Effector CD4-positive, alpha-beta T cell (primary cell): ENCODE measurements at places on chromosomes 2 and 18.

DNA sequence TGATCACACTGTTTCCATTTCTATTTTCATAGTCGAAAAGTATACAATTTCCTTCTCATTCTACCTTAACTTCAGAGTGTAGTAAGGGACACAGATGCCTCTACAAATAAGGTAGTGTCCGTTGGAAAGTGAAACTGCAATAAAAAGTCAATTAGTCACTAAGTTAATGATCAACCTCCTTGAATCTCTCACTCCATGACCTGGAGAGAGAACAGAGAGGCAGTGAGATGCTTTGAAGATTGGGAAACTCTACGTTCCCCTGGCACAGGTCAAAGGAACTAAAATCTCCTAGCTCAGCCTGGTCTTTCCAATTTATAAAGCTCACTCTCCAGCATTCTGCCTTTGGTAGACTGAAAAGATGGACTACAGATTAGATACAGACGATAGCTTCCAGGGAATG is 153.8 kb upstream of the ACAA2 start:
- no peak for DNase-seq

DNA sequence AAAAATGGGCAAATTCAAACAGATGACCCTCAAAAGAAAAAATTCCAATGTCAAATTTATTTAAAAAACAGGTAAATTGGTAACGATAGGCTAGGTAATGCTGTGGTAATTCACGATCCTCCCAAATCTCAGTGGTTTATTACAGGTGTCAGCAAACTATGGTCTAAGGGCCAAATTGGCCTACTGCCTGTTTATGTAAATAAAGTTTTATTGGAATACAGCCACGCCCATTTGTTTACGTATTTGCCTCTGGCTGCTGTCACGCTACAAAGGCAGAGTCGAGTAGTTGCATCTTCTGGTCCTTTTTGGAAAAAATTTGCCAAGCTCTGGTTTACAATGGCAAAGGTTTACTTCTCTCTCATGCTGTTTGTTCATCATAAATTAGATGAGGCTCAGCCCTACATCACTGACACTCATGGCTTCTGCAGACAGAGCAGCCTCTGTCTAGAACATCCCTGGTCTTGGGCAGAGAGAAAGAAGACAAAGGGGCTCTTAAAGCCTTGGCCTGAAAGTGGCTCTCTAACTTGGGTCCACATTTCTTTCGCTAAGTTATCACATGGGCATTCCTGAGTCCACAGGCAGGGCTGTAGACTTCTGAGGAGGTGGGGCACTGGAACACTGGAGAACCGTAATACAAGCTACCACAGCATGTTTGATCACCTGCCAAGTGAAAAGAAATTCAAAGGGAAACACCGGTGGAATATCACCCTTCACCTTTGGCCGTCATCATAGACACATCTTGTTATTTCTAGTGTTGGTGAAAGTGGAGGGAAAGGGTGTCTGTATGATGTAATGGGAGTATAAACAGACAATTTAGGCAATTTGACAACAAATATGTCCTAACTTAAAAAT is 34.8 kb downstream of the SP110 start:
- no peak for DNase-seq

GRCh38 chr2:39658371-39658770 is 7.3 kb upstream of the TMEM178A start:
- no peak for DNase-seq

- no peak for DNase-seq
Measured at GRCh38 chr2:213202011-213202410, 50.6 kb upstream of the IKZF2 start.

DNA sequence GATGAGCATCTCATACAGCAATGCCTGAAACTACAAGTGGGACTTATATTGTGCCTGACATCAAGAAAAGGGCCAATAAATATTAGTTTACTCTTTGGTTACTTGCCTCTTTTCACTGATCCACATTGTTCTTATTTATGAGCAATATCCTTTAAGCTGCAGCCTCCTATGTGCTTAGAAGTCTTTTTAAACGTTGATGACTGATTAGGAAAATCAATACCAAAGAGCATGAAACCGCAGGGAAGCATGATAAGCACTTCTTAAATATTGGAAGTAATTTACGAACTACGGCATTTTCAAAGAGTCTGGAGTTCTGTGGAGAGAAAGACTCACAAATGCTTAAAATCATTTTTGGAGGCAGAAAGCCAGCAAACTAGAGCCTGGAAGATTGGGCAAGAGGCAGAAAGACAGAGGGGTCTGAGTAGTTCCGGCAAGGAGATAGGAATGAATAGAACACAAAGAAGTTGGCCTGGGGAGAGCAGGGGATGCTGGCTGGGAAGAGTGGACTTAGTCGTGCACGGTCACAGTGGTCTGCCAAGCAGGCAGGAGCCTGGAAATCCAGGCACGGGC is 122.6 kb upstream of the NOSTRIN start:
- DNase-seq, result no peak

- peak; percentile 89 for DNase-seq
Measured at GRCh38 chr18:59139291-59139614, 431 bp upstream of the SEC11C start.

DNA sequence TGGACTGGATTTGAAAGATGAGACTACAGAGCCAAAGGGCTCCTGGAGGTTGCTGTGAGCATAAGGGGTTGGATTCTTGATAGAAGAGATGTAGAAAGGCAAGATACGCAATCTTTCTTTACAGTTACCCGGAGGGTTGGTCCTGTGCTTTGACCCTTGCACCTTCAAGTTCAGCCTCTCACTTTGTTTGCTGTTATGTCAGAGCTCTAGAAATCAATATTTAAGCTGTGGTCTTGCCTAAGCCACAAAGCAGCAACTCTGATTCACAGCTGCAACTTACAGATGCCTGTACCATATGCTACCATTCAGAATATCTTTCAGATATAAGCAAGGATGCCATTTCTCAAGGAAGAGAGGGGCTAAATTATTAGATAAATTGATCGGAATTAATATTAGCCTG is 943.1 kb upstream of the LRRTM1 start:
- DNase-seq, result no peak

- no peak for DNase-seq
Measured at GRCh38 chr2:200235533-200235932, 71.0 kb upstream of the SPATS2L start.

GRCh38 chr2:106572541-106573450 is 85.6 kb downstream of the CD8B2 start:
- DNase-seq, result no peak

DNA sequence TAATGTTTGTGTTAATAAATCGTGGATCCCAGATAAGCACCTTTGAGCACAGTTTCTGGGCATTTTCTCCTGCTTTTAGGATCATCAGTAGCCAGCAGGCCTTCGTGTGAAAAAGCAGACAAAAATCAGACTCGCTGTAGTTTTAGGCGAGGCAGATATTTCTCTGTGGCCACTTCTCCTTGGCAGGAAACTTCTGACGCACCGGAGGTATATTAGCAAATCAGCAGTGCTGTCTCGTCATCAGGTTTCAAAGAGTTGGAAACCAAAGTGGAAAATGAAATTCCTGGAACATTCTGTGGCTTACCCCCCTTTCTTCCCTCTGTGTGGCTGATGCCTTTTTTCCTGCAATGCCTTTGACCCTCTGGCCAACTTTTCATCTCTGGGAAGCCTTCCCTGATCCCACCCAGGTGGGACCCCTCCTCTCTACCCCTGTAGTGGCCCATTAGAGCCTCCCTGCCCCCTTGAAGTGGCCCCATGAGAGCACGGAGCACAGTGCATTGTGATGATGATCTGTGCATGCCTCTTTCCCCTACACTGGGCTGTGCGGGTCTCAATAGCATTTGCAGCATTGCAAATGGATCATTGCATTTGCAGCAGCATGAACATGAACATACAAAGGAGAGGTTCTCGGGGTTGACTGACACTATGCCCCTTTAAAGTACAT is 93.3 kb downstream of the RNF144A start:
- DNase-seq, result no peak

- DNase-seq, result no peak
Measured at GRCh38 chr2:156562124-156562523, 125.9 kb downstream of the GPD2 start.

DNA sequence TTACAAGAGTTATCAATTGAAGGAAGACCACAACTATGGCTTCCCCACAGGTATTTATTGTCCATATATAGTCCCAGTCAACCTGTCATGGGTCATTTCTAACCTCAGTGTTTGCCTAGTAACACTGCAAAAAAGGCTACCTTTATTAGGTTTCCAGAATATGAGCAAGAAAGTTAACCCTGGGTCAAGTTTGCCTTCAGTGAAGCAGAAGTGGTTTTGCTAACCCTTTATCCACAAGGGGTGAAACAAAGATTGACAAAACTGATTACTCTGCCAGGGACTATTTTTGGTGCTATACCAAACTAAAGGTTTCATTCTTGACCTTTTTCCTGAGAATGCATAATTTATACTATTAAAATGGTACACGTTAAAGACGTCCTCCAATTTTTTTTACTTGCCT is 28.8 kb downstream of the SP100 start:
- DNase-seq, result no peak

- no peak for DNase-seq
Measured at GRCh38 chr18:41624460-41624859, 330.6 kb upstream of the PIK3C3 start.

- no peak for DNase-seq
Measured at GRCh38 chr2:65608466-65608865, 176.1 kb upstream of the SPRED2 start.

GRCh38 chr18:9365406-9365805 is 30.8 kb downstream of the TWSG1 start:
- DNase-seq, result no peak

DNA sequence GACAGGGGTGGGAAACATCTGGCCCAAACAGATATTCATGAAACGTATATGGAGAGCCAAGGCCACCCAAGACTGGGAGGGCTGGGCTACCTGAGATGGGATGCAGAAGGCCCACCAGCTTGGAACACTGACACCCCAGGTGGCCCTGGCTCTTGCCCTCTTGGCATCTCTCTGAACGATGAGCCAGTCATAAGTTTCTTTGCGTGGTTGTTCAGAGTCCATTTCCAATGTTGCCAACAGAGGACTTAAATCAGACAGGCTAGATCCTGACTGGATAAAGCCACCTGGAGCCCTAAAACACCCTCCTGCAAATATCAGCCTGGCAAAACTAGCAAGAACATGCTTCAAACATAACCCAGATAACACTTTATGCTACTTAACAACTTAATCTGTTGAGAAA is 42.6 kb downstream of the LPIN2 start:
- no peak for DNase-seq

GRCh38 chr2:8822218-8822617 is 15.2 kb downstream of the KIDINS220 start:
- no peak for DNase-seq

GRCh38 chr2:108253106-108253505 is 13.3 kb downstream of the SULT1C3 start:
- DNase-seq, result no peak

- DNase-seq, result peak; percentile 94
Measured at GRCh38 chr2:27890924-27891672, 569 bp downstream of the BABAM2 start.

- peak; percentile 46 for DNase-seq
Measured at GRCh38 chr2:148524519-148524919, 120.0 kb upstream of the EPC2 start.

- no peak for DNase-seq
Measured at GRCh38 chr18:42922363-42922762, 193.1 kb downstream of the RIT2 start.
